ENCODE measurements at places on chromosomes 1 and 21. TPM values are rescaled to one million over a fixed set of nuclear protein-coding genes. Genes with fewer than 3 reads are reported as not detected.

DNA sequence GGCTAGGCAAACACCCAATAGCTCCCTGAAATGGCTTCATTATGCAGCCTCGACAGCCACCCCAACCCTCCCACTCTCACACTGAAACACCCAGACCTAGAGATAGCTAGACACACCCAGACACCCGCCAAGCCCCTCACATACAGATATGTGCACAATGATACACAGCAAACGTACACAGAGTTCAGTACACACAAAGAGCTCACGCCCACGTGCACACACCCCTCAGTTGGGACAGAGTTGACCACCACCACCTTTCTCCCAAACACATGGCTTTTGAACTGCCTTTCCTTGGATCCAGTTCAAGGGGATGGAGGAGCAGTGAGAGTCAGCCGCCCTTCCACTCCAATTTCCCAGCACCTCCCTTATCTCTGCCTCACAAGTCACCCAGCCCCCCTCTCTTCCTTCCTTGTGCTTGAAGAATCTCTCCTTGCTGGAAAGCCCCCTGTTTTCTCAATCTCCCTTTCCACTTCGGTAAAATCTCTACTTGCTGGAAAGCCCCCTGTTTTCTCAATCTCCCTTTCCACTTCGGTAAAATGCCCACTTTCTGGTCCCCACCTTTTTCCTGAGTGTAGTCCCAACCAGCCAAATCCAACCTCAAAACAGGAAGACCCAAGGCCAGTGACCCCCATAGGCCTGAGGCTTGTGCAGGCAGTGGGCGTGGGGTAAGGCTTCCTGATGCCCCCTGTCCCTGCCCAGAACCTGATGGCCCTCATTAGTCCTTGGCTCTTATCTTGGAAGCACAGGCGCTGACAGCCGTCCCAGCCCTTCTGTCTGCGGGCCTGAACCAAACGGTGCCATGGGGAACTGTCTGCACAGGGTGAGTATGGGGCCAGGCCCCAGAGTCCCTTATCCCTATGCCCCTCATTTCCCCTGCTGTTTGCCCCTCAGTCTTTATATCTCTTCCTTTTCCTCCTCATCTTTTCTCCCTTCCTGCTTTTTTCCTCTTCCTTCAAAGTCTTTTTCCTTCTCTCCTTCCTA lies at the start of gene ACKR1:
TSS of gene ACKR1 (plus strand) at position 715 of the 981 bp plus-strand sequence. CDS start at position 800, 85 bp downstream.
- DNase-seq, result no peak

DNA sequence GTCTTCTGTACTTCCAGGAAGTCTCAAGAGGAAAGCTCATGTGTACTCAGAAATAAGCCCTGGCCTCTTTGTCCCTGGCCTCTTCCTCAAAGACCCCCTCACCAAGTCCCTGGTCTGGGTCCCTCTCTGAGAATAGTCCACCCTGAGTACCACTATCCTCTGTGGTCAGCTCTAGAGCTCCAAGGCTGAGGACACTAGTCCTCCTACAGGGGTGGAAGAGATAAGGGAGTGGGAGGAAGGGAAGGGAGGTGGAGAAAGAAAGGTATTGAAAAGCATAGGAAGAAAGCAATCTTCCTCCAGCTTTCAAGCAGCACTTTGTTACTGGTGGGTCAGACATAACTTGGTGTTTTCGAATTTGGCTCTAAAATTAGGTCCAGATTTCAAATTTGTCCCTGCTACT lies 181.4 kb downstream of the NRIP1 start:
- DNase-seq, result no peak

GRCh38 chr21:46518983-46519583 lies 60.4 kb downstream of the DIP2A start:
- DNase-seq, result no peak

Gene HRNR
- polyA plus RNA-seq, result not detected

All from BJ (cell line).